Astrocyte of the spinal cord (primary cell): ENCODE measurements at places on chromosomes 6 and 20.

GRCh38 chr6:19655744-19656143 is 181.4 kb upstream of the ID4 start:
- no peak for DNase-seq

- DNase-seq: no peak
These were observed 4.9 kb downstream of the SCML4 start for GRCh38 chr6:107819217-107819616.

- no peak for DNase-seq
These were observed 48.3 kb downstream of the FAM217A start for GRCh38 chr6:4030669-4031068.

- no peak for DNase-seq
These were observed 31.2 kb upstream of the RPS6KA2 start for GRCh38 chr6:166658115-166658791.

GRCh38 chr6:109373762-109374161 is 8.5 kb downstream of the CD164 start:
- DNase-seq: no peak

DNA sequence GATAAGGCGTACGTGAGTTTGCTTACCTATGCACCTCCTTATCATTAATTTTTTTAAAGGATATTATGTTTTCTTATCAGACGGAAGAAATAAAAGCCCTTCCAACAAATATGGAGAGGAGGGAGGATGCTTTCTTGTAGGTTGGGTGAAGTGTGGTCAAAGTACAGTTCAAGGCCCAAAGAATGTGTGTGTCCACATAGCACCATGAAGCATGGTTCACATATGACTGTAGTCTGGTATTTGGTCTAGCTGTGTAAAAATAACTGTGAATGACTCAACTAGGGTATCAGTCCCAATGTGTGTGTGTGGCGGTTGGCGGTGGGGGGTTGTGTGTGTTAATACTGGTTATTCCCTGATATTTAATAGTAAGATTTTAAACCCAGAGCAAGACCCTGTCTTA is 212.7 kb downstream of the TMEM242 start:
- peak; percentile 47 for DNase-seq

DNA sequence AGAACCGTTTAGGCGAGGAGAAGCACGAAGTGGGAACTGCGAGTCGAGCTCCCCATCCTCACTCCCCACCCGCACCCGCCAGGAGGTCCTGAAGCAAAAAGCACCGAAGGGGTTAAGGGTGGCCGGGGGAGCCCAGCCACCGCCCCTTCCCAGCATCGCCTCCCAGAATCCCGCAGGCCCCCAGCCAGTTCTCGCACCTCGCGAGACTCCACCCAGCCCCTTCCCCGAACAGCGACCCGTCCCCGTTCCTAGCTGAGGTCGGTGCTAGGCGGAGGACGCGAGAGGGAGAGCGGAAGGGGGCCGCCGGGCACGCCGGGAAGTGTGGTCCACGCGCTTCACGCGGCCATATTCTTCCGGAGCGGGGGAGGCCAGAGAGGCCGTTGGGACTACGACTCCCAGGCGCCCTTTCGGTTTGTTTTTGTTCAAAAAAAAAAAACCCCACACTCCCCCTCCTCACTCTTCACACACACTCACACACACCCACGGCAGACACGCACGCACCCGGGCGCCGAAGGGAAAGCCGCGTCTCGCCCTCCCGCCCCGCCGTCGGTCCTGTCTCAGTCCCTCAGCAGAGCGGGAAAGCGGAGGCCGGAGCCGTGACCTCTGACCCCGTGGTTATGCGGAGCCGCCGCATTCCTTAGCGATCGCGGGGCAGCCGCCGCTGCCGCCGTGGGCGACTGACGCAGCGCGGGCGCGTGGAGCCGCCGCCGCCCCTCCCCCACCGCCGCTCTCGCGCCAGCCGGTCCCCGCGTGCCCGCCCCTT is at the start of gene ASXL1:
ASXL1 (plus strand) TSS at position 463 of the 763 bp plus-strand sequence. CDS start 445 bp downstream, outside the sequence.
- DNase-seq: peak; percentile 99
